ENCODE measurements at places on chromosomes 1 and 21. TPM values are rescaled to one million over a fixed set of nuclear protein-coding genes. Genes with fewer than 3 reads are reported as not detected.

NMNAT2 gene
- 0.69 TPM for total RNA-seq

GRCh38 chr1:28926629-28927265 lies 12.4 kb downstream of the EPB41 start:
- DNase-seq, result no peak

DNA sequence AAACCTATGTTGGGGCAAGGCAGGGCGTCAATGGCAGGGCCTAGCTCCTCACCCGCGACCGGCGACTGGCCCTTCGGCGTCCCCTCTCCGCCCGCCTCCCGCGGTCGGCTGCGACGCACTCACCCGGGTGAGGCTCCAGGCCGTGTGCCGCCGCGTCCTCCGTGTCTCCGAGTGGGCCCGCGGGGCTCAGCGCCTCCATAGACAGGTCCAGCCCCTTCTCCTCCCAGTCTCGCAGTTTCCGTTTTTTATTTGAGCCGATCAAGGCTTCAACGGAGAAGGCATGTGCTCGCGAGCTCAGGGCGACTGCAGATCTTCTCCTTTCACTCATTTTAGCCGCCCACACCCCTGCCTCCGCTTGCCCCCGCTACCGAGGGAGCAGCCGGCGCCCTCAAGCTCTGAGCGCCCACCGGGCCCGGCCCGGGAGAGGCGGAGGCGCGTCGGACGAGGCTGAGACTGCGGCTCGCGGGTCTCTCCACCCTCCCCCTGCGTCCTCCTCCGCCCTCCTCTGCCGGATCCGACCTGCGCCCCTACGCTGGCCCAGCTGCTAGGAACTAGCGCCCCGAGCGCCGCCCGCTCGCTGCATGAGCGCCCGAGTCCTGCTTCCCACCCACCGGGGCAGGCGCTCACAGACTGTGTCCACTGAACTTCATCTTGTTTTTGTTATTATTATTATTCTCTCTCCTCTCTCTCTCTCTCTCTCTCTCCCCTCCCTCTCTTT lies 516 bp downstream of the TBX15 start:
- no peak for DNase-seq

TRABD2B gene
- total RNA-seq, result 6.0 TPM

CHODL gene
- total RNA-seq, result 0.95 TPM

ZNF648 gene
- total RNA-seq, result 0.23 TPM

CA6 gene
- not detected for total RNA-seq

NTNG1 gene
- 0.73 TPM for total RNA-seq

DNA sequence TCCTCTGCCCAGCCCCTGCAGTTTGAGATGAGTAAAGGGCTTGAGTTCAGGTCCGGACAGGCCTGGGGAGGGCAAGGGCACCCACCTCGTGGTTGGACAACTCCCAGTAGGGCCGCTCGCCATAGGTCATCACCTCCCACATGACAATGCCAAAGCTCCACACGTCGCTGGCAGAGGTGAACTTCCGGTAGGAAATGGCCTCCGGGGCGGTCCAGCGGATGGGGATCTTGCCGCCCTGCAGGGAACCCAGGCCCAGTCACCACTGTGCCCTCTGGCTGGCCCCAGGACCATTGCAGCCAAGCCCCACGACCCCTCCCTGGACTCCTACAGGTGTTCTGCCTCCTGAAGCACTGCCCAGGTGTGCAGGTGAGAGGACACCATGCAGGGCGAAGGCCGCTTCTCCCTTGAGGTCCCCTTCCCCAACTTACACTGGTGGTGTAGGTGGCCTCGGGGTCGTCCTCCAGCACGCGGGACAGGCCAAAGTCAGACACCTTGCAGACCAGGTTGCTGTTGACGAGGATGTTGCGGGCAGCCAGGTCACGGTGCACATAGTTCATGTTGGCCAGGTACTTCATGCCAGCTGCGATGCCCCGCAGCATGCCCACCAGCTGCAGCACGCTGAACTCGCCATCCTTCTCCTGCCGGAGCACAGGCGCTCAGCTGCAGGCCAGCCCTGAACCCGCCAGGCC lies 24.1 kb downstream of the EPHA2 start:
- no peak for DNase-seq

ANGPTL3 gene
- not detected for total RNA-seq

VHLL gene
- not detected for total RNA-seq

HSD3B2 gene
- total RNA-seq, result 0.32 TPM

GRCh38 chr1:202343652-202344349 lies 2.1 kb upstream of the UBE2T start:
- no peak for DNase-seq

GRCh38 chr1:198530953-198531352 lies 9.5 kb downstream of the ATP6V1G3 start:
- DNase-seq, result no peak

EFNA3 gene
- 14.6 TPM for total RNA-seq

DNA sequence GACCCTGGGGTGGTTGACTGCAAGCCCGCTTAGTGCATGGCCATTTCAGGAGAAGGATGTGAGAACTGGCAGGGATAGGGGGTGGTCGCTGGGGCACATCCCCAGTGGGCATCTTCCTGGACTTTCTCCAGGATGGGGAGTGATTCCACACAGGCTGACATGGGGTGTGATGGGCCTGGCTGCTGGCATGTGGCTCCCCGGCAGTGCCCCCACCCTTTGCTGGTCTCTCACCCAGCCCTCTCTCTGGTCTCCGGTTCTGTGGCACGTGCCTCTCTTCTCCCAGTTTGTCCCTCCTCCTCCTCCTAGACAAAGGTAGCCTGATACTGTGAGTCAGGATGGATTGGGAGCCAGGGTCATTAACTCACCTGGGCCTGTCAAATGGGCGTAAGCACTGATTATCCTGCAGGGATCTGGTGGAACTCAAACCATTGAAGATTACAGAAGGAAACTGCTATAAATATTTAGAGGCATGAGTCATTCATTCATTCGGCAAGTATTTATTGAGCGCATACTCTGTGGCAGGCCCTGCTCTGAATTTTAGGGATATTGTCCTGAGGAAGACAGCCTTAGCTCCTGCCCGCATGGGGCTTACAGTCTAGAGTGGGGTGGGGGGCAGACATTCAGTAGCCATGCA lies 23.6 kb upstream of the EPS8L3 start:
- peak; percentile 9 for DNase-seq

- DNase-seq, result no peak
Measured at GRCh38 chr1:17156108-17156507, 36.9 kb upstream of the PADI2 start.

GRCh38 chr1:221371705-221372104 lies 370.2 kb downstream of the DUSP10 start:
- DNase-seq, result no peak

- DNase-seq, result no peak
Measured at GRCh38 chr1:33515112-33515511, 42.7 kb downstream of the ZSCAN20 start.

- no peak for DNase-seq
Measured at GRCh38 chr1:56295949-56296929, 283.1 kb downstream of the PLPP3 start.

FYB2 gene
- 0.34 TPM for total RNA-seq

DNA sequence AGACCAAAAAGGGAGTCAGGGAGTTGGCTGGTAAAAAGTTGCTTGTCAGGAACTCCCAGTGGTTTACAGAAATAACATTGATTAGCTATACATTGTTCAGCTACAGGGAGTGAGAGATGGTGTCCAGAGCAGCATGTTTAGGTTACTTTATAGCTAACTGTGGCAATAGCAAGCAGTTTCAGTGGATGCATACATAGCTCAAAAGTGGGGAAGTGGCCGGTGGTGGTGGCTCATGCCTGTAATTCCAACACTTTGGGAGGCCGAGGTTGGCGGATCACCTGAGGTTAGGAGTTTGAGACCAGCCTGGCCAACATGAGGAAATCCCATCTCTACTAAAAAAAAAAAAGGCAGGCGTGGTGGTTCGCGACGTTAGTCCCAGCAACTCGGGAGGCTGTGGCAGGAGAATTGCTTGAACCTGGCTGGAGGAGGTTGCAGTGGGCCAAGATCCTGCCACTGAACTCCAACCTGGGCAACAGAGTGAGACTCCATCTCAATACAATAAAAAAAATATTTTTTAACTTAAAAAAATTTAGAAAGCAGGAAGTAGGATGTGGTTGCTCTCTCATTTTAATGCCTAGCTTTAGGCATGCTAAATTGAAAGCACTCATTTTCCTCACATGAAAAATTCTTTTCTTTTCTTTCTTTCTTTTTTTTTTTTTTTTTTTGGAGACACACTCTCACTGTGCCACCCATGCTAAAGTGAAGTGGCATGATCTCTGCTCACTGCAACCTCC lies 109.7 kb downstream of the PPIAL4G start:
- DNase-seq, result no peak

COL9A2 gene
- 49.9 TPM for total RNA-seq

- no peak for DNase-seq
Measured at GRCh38 chr21:41675574-41675973, 91.3 kb downstream of the RIPK4 start.

DNA sequence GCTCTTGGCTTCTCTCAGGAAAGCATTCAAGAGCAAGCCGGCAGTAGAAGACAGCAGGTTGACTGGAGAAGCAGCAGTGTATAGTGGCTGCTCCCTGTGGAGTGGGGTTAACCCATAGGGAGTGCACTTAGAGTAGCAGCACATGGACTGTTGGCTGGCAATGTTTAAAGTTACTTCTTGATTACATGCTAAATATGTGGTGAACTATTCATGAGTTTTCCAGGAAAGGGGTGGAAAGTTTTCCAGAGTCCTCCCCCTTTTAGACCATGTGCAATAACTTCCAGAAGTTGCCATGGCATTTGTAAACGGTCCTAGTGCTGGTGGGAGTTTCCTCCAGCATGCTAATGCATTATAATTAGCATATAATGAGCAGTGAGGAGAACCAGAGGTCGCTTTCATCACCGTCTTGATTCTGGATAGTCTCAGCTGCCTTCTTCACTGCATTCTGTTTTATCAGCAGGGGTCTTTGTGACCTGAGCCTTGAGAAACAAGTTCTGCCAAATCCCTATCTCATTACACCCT lies 131.8 kb downstream of the CCDC185 start:
- no peak for DNase-seq

MECR gene
- 40.0 TPM for total RNA-seq

PRRX1 gene
- 8.9 TPM for total RNA-seq

GRCh38 chr1:39405358-39405757 lies 86.1 kb upstream of the BMP8A start:
- DNase-seq, result no peak

LDLRAD1 gene
- total RNA-seq, result not detected

DNA sequence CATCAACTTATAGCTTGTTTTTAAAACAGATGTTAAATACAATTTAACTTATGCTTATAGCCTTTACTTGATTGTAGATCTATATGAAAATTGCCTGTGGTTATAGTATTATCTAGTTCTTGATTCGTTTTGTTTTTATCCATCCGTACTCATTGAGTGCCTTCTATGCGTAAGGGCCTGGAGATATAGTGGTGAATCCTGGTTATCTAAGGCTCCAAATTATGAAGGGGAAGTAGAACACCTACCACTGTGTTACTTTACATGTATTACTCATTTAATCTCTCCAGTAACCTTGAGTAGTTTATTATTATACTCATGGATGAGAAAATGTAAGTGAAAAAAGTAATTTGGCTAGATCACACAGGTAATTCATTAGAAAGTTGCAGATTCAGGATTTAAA lies 121.8 kb downstream of the OSBPL9 start:
- no peak for DNase-seq

DNA sequence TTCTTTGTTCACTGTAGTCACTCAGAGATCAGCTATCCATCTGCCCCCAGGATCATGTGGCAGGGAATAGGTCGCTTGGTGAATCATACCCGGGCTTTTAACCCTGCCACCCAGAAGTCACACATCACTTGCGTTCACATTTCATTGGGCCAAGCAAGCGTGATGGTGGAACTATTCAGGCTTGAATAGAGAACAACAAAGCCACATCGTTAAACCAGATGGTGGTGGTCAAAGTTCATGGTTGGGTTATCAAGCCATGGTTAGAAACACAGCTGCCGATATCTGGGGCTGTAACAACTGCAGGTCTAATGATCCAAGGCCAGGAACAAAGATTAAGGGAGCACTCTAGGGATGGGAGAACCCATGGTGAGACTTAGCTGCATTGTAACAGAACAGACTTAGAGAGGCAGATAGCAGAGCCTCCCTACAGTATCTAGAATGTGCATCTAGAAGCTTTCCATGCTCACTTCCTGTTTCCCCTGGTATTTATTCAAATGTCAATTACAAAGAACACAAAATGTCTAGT lies 40.0 kb upstream of the PTPRC start:
- DNase-seq, result no peak

DNA sequence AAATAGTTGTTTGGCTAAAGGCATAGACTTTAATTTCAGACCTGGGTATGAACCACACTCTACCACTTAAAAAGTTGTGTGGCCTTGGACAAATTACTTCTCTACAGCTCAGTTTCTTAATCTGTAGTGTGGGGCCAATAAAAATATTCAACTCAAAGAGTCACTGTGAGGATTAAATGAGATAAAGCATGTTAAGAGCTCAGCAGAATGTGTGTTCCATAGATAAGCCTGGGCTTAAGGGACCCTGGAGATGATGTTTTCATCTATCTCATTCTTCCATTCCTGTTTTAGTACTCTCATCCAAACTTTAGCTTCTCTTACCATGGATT lies 17.7 kb downstream of the S100A10 start:
- no peak for DNase-seq

DNAJC6 gene
- total RNA-seq, result 19.4 TPM

DNA sequence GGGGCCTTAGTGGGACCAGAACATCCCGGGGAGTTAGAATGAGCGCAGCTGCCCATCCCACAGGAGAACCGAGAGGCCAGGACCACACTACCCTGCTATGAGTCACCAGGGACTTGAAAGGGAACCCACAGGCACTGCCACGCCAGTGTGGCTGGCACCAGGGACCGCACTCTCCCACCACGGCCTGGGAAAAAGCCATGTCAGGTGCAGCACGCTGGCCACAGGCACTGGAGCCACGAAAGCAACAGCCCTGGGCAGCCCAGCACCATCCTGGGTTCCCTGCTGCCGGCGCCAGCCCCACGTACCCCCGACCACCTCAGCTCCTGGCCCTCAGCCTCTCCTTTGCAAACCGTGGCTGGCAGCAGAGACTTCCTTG lies 14.1 kb upstream of the TMEM240 start:
- DNase-seq, result no peak

- DNase-seq, result no peak
Measured at GRCh38 chr1:1167841-1168450, 5.7 kb upstream of the TTLL10 start.

DNA sequence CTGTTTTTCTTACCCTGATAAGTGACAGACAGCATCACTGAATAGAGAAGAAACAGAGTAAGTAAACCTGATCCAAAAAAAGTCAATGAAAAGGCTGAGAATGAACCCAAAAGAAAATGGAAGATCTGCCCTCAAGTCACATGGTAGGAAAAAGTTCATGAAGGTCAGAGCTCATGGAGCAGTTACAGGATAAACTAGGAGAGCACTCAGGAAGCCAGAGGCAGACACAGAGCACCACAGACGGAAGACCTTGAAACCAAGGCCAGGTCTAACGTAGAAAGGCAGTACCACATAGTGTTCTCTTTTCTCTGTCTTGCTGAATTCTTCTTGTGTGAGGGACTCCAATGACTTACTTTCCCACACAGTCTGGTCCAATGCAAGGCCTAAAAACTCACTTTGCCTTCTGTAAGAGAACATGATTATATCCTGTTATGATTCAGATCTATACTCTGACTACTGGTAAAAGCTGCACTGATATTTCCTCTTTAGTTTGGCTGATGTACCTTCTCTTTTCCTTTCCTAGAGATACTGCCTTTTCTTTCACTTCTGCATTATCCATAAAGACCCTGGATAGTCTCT lies 40.8 kb downstream of the RTCA start:
- DNase-seq, result no peak
